Right ventricle myocardium superior (tissue), 1 donor: ENCODE measurements at places on chromosomes 3 and 15.

GRCh38 chr15:31458596-31459399 lies 132.2 kb downstream of the KLF13 start:
- DNase-seq: no peak

DNA sequence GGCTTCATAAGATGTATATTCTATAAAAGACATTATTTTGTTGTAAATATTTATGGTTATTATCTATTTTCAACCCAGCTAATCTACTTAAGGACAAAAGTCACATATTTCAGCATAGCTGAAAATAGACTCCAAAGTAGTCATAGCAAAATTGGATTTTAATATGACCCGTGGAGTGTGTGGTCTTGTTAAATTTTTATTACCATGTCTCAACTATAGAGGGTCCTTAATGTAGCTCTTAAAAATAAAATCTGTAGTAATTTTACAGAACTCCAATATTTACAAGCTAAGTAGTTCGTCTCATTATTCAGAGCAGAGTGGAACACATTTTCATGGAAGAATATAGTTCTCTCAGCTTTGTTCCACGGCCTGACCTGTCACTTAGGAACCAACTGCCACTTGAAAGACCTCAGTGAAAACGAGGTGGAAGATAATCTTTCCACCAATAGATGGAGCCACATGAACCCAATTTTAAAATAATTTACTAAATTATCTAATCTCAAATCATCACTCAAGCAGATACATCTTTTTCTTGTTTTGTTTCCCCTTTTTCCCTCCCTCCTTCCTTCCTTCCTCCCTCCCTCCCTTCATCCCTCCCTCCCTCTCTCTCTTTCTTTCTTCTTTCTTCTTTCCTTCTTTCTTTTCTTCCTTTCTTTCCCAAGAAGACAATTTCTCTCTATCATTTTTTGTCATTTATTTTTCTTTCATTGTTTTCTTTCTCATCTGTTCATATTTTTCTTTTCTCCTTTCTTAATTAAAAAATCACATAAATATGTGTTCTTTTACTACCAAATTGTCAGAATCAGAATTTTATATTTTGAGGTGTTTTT lies 97.2 kb downstream of the CLDN1 start:
- DNase-seq: no peak

- DNase-seq: no peak
These were observed 51.7 kb upstream of the ACP3 start for GRCh38 chr3:132265488-132265887.

DNA sequence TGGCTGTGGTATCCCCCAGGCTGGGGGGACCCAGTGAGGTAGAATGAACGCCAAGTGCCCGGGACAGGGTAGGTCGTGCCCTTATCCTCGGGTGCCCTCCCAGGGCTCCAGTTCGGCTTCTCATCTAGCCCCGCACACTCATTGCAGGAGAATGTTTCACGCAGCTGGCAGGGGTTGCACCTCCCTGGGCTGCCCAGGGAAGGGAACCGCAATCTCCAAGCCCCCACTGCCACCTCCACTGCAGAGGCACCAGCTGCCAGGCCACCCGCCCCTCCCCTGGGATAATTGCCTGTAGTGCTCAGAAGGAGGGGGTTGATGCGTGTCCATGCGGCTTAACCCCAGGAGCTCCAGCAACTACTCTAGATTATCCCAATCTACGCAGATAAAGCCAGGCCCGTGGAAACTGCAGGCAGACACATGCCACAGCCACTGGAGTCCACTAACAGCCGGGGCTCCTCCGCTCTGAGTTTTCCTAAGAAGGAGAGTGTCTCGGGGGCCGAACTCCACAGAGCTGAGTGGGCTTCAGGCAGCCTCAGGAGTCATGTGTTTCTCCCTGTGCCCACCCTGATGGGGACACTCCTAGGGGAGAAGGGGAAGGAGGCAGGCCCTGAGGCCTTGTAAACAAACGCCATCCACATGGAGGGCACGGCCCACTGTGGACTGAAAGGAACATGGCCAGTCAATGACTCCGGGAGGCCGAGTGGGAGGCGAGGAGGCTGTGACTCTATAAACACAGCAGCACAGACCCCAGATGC lies 137.2 kb upstream of the IQSEC1 start:
- DNase-seq: no peak

- DNase-seq: no peak
These were observed 15.9 kb downstream of the CORO2B start for GRCh38 chr15:68594533-68595259.

GRCh38 chr3:52983336-52983807 lies 62.5 kb downstream of the SFMBT1 start:
- no peak for DNase-seq

- DNase-seq: no peak
These were observed 84.2 kb downstream of the NEDD4 start for GRCh38 chr15:55909036-55909811.

DNA sequence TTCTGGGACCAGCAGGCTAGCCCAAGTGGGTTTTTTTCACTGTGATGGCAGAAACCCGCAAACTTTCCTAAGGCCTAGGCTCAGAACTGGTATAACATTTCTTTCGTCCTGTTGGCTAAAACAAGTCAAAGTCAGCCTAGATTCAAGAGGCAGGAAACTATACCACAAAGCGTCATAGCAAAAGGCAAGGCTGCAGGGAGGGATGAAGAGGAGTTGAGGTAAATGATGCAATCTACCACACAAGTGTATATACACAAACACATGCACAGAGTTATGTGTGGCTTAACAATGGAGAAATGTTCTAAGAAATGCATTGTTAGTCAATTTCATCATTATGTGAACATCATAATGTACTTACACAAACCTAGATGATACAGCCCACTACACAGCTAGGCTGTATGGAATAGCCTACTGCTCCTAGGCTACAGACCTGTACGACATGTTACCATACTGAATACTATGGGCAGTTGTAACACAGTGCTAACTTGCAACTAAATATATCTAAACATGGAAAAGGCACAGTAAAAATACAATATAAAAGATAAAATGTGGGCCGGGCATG lies 225.6 kb downstream of the TBL1XR1 start:
- DNase-seq: no peak

GRCh38 chr3:6935970-6936369 lies 75.1 kb downstream of the GRM7 start:
- DNase-seq: no peak

DNA sequence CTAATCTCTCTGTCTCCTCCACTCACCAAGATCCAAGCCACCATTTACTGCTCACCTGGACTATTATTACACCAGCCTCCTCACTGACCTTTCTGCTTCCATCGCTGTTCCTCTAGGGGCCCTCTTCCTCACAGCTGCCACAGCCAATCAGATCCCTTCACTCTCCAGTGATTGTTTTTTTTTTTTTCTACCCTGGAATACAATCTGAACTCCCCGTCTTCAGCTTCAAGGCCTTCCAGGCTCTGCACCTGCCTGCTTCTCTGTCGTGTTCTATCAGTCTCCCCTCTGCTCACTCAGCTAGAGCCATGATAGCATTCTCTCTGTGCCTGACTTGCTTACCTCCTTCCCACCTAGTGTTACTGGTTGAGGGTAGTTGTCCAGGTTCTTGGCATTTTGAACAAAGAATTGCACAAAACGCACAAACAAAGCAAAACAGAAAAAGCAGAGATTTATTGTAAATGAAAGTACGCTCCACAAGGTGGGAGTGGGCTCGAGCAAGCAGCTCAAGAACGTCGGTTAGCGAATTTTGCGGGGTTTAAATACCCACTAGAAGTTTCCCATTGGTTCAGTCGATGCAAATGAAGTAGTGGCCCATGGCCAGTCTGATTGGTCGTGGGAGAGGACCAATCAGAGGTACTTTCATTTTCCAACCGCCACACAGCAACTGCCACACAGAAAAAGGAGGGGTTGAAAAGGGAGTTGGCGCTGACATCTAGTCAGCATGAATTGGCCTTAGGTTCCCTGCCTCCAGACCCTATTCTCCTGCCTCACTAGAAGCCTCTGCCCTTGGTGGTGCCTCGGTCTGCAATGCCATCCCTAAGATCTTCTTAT lies 188.9 kb downstream of the TLE3 start:
- DNase-seq: no peak

- no peak for DNase-seq
These were observed 1.8 kb upstream of the NAALADL2 start for GRCh38 chr3:174857301-174857700.

DNA sequence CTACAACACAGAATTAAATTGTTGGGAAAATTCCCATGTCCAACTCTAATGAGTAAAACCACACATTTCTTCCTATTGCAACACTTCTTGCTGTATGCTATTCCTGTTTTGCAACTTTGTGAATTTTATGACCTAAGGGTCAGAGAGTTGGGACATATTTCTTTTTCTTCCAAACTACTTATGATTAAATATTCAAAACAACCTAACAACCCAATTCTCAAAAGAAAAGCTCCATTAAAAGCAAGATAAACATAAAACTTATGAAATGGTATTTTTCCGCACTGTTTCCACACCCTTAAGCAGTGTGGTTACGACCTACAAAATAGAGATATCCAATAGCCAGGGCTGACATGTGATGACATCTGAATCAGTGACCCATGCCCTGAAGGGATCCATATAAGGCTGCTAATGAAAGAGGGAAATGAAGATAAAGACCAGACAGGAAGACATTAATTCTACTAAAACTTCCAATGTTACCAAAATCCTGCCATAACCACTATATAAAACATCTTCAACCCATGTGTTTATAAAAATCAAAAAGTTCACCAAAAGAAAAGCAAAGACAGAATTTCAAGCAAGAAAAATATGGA lies 45.6 kb downstream of the DMXL2 start:
- DNase-seq: no peak

GRCh38 chr15:47788685-47789084 lies 71.4 kb downstream of the SEMA6D start:
- no peak for DNase-seq

GRCh38 chr3:46640927-46641326 lies 28.6 kb downstream of the FAM240A start:
- no peak for DNase-seq

DNA sequence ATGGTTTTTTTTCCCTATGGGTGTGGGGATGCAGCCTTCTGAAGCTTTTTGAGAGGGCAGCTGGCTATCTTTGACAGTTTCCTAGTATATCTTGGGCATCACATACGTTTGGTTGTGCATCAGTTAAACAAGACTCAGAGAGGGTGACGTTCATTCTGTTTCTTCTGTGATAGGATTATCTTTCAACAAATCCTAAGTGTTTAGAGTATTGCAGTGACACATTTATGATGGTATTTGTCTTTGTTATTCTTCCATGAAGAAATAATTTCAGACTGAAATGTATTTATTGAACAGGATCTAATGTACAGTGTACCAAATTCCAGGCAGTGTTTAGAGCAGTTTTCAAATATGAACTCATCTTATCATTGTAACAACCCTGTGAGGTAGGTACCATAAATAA lies 114.4 kb downstream of the PLCL2 start:
- no peak for DNase-seq

DNA sequence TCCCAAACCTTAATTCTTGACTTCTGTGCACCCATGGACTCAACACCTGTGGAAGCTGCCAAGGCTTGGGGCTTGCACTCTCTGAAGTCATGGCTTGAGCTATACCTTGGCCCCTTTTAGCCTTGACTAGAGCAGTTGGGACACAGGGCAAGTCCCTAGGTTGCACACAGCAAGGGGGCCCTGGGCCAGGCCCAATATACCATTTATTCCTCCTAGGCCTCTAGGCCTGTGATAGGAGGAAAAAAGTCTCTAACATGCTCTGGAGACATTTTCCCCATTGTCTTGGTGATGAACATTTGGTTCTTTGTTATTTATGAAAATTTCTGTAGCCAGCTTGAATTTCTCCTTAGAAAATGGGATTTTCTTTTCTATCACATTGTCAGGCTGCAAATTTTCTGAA lies 186.1 kb downstream of the SEMA6D start:
- no peak for DNase-seq

DNA sequence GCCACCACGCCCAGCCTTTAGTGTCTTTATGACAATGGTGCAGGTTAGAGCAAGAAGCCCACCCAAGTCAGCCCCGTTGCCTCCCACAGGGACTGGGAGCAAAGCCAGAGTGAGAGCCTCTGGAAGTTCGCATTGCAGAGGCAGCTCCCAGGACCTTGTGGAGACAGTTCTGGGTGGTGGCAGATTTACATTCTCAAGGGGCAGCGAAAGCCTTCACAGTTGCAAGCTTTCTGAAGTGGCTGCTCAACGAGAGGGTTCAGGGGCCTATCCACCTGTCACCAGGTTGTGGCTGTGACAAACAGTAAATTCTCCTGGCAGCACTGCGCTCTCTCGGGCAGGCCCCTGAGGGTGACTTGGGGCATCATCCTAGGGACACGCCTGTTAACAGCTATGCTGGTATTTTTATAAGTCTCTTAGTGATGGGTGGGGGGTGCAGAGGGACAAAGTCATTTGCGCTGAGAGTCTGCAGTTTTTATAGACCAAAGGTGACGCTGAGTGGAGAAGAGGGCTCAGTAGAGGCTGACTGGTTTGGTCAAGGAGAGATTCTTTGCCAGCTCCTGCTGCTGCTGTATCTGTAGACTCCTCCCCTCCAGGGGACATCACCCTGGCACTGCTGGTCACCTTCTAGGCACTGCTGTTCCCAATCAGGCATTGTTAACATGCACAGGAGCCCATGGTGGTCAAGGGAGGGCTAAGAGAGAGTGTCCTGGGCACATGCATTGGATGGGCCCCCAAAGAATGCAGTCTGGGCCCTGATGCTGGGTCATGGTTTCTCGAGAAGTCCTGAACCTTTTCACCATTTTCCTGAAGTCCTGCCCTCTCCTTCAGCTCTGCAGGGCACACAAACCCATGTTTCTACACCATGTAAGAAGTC lies 57.5 kb upstream of the KLF13 start:
- no peak for DNase-seq

- DNase-seq: no peak
These were observed 294.0 kb downstream of the UBE2E2 start for GRCh38 chr3:23497156-23497555.

- no peak for DNase-seq
These were observed 4.1 kb upstream of the CHST14 start for GRCh38 chr15:40466426-40467260.

DNA sequence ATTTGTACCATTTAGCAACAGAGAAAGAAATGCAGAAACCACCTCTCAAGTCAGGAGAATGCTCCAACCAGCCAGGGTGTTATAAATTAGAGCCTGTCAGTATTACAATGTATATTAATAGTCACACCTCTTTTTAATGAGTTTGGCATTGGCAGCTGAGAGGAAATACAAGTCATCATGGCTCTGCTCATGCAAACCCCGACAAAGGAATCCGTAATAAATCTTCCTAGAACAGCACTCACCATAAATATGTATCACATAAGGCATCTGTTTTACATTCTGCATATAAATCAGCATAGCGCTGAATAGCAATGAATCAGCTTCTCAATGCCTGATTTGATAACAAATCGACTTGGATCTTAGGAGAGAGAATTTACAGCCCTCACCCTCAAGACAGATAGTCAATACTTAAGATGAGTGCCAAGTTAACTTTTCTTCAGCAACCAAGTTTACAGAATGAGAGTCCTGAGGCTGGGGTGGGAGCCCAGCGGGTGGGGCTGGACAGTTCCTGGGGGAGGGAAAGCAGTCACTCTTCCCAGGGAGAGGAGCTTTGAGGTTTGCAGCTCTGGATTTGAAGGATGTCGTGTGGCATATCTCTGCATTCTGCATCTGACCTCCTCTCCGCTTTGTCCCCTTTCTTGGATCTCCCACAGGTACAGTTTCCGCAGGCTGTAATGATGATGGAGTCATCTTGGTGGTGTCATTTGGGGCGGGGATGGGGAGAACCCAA lies 1034.4 kb upstream of the NR2F2 start:
- DNase-seq: no peak

- DNase-seq: no peak
These were observed 247.7 kb upstream of the CTNNB1 start for GRCh38 chr3:40951636-40952035.
